ENCODE measurements at places on chromosomes 6 and 20. TPM values are rescaled to one million over a fixed set of nuclear protein-coding genes. Genes with fewer than 3 reads are reported as not detected.

DNA sequence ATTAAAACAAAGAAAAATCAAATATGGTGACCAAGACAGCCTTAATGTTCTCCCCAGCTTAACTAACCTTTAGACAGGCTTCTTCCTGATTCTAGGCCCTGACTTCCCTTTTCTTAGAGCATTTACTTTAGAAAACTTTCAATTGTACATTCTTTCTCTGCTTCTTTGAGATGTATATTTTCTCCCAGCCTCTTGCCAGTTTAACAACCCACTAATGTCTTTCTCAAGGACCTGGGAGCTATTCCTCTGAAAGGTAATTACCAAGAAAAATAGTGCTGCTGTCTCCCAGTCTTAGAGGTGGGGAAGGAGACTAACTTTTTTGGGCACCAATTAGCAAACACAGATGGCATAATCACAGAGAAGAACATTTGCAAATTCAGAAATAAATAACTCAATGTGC, 62.8 kb upstream of the KCNQ5 start:
- DNase-seq = no peak

Gene MLN
- polyA plus RNA-seq = not detected

Gene EYS
- 0.54 TPM for polyA plus RNA-seq

Gene TRIM15
- not detected for polyA plus RNA-seq
